ENCODE measurements at places on chromosomes 1 and 21. TPM values are rescaled to one million over a fixed set of nuclear protein-coding genes. Genes with fewer than 3 reads are reported as not detected.

GRCh38 chr1:68178821-68179490 lies 53.4 kb downstream of the WLS start:
- DNase-seq = no peak

DNA sequence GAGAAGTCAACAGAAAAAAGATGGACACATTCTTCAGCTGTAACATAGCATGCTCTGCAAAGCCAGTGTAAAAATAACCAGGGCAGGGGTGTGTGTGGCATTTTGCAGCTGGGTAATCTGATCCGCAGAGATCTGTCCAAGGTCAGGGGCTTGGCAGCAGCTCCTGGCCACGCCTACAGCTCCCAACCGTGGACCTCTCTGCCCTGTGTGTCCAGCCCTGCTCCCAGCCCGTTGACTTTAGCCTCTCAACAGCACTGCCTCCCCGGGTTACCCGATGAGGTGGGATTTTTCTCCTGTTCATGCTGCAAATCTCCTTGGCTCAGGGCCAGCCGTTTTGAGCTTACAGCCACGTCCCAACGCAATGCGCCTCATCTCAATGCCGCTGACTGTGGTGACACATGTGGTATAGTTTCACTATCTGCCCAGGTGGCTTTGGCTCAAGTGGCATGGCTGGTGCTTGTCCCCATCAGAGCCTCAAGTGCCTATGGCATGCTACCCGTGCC lies 68.1 kb downstream of the VWA5B1 start:
- DNase-seq = no peak

DNA sequence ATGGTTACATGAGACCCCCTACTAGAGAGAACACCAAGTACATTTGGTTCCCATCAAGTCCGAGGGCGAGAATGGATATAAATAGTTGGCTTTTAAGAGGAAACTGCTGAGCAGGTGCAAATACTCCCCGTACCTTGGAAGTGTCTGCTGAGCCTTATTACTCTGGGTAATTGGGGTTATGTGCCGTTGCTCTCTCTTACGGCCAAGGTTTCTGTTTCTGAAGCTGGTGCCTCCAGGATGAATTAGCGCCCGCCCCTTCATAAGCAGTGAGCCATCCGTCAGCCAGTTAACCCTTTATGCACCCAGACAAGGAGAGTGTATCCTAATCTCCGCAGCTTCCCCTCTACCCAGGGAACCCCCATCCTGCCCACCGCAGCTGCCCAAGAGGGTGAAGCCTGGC lies 90.4 kb upstream of the AJAP1 start:
- DNase-seq = no peak

DNA sequence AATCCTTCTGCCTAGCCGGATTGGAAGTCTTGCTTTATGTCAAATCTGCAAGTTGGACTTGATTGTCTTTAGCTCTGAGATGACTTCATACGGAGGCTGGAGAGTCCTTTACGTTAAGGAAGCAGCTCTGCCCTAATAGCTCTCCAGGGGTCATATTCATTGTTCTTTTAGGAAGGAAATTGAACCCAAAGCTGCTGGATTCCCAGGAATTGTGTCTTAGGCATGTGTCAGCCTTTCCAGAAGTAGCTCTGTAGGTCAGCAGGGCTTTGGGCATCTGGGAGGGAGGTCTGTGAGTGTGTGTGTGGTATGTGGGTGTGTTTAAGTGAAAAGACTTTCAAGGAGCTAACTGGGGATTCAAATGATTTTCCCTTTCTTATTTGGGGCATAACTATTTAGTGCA lies 82.4 kb downstream of the ABCA4 start:
- no peak for DNase-seq

Gene CTTNBP2NL
- total RNA-seq = 30.4 TPM
